Right renal pelvis (tissue), 4 donors: ENCODE measurements at places on chromosomes 7 and 10. TPM values are rescaled to one million over a fixed set of nuclear protein-coding genes. Genes with fewer than 3 reads are reported as not detected.

Gene PRTFDC1
- polyA plus RNA-seq = 37.3 TPM

Gene OR6V1
- not detected for polyA plus RNA-seq

Gene HOXA2
- polyA plus RNA-seq = 8.2 TPM

Gene TAS2R38
- 0.23 TPM for polyA plus RNA-seq

Gene ZNF138
- 18.1 TPM for polyA plus RNA-seq

Gene FAM131B
- polyA plus RNA-seq = 2.5 TPM

Gene PNLIP
- not detected for polyA plus RNA-seq

Gene MMD2
- 0.10 TPM for polyA plus RNA-seq

Gene ETV1
- 46.0 TPM for polyA plus RNA-seq

Gene CYP26A1
- polyA plus RNA-seq = 0.08 TPM

Gene MOGAT3
- 1.1 TPM for polyA plus RNA-seq

Gene TMEM273
- 3.6 TPM for polyA plus RNA-seq

Gene KCNIP2
- polyA plus RNA-seq = 5.1 TPM

Gene TRIM50
- 0.12 TPM for polyA plus RNA-seq

Gene ADAM12
- 27.6 TPM for polyA plus RNA-seq

Gene SKIDA1
- 11.5 TPM for polyA plus RNA-seq

Gene GSAP
- 12.4 TPM for polyA plus RNA-seq

Gene AKR1C3
- polyA plus RNA-seq = 71.1 TPM

Gene SAP25
- polyA plus RNA-seq = 4.7 TPM

Gene GIMAP5
- 4.7 TPM for polyA plus RNA-seq

Gene HOXA1
- polyA plus RNA-seq = 2.7 TPM

Gene C10orf62
- 0.44 TPM for polyA plus RNA-seq

Gene OSBPL3
- polyA plus RNA-seq = 18.6 TPM

Gene JCAD
- polyA plus RNA-seq = 31.6 TPM

Gene HIP1
- polyA plus RNA-seq = 35.1 TPM

Gene MYO1G
- 0.51 TPM for polyA plus RNA-seq

Gene ANLN
- 26.1 TPM for polyA plus RNA-seq

Gene RGS10
- polyA plus RNA-seq = 40.7 TPM

Gene ZNF425
- polyA plus RNA-seq = 6.4 TPM

Gene GBX1
- polyA plus RNA-seq = 0.24 TPM

Gene ZNF655
- 81.6 TPM for polyA plus RNA-seq

Gene TSPAN33
- 64.4 TPM for polyA plus RNA-seq

Gene VSTM2A
- 3.7 TPM for polyA plus RNA-seq

Gene PARD3
- polyA plus RNA-seq = 70.9 TPM

Gene TAS2R41
- polyA plus RNA-seq = not detected
